ENCODE measurements at places on chromosomes 4 and X. TPM values are rescaled to one million over a fixed set of nuclear protein-coding genes. Genes with fewer than 3 reads are reported as not detected.
A peak's percentile ranks its signal among the peaks of the same experiment; 100 is the strongest.

- DNase-seq: no peak
These were observed 69.7 kb upstream of the NOCT start for GRCh38 chr4:138945840-138946239.

BMP3 gene
- total RNA-seq: not detected

TLR7 gene
- total RNA-seq: not detected

DNA sequence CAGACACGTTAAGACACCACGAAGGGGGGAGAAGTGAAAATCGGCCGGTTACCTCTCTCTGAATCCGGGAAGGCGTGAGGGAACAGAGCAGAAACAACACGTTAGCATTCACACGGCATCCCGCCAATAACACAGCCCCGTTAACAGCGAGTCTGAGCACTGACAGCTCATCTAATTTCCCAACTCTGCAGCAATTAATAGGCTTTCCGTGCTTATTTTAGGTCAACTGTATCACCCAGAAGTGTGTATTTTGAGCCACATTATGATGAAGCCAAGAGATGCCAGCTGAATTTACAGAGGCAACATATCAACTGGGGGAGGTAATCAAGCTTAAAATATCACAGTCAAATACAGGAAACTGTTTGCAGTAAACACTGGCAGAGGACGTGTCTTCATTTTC, 92.6 kb downstream of the NSUN7 start:
- DNase-seq: no peak

CENPVL2 gene
- total RNA-seq: not detected

- no peak for DNase-seq
These were observed 12.1 kb upstream of the TENM3 start for GRCh38 chr4:182231080-182231479.

- no peak for DNase-seq
These were observed 57.6 kb downstream of the SH3KBP1 start for GRCh38 chrX:19829814-19830213.

TCEAL6 gene
- not detected for total RNA-seq

- DNase-seq: no peak
These were observed 385.4 kb upstream of the MAD2L1 start for GRCh38 chr4:120452001-120452400.

DNA sequence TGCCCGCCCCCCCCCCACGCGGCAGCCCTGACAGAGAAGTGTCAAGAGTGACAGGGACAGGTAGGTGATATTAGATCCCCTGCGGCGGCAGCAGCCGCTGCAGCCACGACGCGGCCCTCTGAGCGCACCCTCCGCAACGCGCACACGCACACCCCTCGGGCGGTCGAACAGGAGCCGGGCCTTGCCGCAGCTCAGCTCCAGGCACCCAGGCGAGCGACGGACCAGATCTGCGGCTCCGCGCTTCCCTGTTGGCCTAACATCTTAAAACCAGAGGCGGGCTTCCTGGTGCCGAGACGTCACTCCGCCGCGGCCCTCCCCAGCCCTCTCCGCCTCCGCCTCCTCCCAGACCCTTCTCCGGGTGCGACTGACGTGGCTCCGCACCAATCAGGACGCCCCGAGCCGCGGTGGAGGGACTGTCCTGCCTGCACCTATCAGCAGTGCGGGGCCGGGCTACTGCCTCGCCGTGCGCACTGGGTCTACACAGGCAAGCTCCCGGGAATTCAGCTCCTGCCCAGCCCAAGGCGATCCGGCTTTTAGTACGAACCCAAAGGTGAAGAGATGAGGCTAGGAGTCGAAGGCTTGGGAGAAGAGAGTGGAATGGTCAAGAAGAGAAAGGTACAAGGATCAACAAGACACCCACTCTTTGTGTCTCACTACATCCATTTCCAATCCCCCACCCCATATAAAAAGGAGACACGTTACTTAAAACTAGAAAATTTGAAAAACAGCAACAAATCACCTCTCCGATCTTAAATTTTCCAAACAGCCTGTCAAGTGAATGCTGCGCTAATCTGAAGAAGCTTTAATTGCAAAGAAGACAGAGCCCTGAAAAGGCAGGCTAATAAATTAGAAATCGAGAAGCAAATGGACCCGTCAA, at the start of gene PITX2:
Gene PITX2, minus strand, starts transcription at position 237 of the 877 bp plus-strand sequence. CDS start 617 bp downstream, outside the sequence.
- DNase-seq: peak; percentile 71

- DNase-seq: no peak
These were observed 163.6 kb downstream of the FBXO8 start for GRCh38 chr4:174119830-174120229.

MAGEA12 gene
- not detected for total RNA-seq

DNA sequence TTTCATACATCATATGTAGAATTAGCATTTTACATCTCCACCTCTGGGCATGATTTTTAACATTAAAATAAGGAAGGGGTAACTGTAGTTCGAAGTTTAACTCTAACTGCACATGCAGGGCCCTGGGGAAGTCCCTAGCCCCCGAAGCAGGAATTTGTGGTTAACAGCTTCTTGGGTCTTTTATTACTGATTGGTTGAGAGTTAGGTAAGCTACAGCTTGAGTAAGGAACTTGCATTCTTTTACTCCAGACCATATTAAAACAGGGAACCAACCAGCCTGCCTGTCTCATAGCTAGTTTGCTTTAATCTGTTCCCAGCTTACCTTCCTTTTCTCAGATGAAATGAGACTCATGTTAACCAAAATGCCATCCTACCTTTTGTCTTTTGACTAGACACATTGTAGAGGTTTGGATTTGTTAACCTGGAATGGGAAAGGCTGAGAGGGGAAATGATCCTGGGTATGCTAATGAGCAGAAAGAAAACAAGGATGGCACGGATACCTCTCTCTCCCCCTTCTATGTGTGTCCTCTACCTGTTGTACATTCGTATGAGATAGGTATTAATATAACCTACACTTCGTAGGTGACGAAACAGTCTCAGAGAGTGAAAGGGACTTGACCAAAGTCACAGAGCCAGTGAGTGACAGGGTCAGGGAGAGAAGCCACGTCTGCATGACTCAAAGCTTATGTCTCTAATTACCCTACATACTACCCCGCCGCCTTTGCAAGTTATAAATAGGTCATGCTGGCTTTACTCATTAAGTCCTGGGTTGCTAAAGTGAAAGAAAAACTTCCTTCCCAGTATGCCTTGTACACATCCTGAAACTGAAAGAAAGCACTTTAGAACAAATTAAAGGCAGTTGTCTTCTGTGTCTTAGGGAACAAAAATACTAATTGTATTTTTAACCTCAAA, 119.5 kb upstream of the AFF2 start:
- no peak for DNase-seq

DIPK2B gene
- total RNA-seq: 3.6 TPM

DCAF4L1 gene
- total RNA-seq: 0.18 TPM

IL1RAPL2 gene
- not detected for total RNA-seq

ENPEP gene
- not detected for total RNA-seq

LRIT3 gene
- not detected for total RNA-seq

GRCh38 chr4:133581996-133582619, 433.0 kb downstream of the PCDH10 start:
- DNase-seq: no peak

MAGEC2 gene
- total RNA-seq: not detected

DNA sequence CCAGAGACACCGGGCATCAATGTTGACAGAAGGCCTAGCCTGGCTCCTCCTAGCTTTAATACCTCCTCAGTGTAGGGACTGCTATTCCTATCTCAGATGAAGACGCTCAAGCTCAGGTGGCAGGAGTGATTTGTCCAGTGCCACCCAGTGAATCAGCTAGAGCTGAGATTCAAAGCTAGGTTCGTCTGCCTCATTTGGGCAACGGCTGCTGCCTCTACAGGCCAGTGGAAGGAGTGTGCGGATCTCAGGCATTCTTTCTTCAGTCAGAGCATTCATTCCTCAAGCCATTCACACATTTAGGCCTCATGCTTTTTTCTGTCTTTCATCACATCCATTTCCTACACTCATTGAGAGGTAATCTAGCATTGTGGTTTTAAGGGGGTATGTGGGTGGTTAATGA, 7.3 kb downstream of the TSR2 start:
- DNase-seq: no peak

SPANXA1 gene
- total RNA-seq: not detected

DNA sequence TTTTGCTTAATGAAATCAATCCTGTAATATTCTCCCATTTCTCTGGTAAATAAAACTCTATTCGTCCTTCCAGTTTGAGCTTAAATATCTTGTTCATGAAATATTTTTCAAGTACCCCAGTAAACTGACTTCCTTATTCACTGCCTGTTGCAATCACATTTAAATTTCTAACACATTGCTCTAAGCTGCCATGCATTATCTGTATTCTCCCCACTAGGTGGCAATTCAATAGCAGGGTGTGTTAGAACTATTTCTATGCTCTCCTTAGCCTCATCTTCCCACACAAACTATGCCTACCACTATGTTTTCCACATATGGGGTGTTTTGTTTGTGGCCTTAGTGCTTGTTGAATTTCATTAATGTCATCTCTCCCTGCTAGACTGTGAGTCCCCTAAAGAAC, 377.1 kb upstream of the HS3ST1 start:
- DNase-seq: peak; percentile 57

PNMA5 gene
- not detected for total RNA-seq

DNA sequence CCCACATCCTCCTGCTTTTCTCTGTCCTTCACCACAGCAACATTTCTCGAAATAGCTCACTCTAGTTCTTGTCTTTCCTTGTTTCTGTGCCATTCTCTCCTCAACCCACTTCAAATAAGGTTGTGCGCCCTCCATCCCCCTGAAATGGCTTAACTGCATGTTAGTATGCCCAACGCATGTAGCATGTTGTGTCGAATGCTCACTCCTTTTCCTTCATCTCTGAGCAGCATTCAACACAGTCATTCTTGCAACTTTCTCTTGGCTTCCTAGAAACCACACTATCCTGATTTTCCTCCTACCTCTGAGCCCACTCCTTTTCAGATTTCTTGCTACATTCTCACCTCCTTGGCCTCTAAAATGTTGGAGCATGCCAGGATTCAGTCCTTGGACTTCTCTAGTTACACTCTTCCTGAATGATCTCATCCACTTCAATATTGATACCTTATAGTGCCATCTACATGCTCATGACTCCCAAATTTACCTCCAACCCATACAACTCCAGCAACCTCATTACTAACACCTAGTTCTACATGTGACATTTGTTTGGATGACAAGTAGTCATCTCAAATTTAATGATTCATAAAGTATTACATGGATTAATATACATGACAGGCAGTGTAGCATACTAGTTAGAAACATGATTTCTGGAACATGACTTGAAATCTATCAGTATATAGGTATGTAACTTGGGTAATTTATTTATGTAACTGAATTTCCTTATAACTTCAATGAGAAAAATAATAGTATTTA, 22.3 kb downstream of the RBMX start:
- DNase-seq: no peak

GAGE12H gene
- total RNA-seq: not detected

ADGRG2 gene
- not detected for total RNA-seq

- DNase-seq: no peak
These were observed 123.5 kb downstream of the ZNF827 start for GRCh38 chr4:145815027-145815612.

DNA sequence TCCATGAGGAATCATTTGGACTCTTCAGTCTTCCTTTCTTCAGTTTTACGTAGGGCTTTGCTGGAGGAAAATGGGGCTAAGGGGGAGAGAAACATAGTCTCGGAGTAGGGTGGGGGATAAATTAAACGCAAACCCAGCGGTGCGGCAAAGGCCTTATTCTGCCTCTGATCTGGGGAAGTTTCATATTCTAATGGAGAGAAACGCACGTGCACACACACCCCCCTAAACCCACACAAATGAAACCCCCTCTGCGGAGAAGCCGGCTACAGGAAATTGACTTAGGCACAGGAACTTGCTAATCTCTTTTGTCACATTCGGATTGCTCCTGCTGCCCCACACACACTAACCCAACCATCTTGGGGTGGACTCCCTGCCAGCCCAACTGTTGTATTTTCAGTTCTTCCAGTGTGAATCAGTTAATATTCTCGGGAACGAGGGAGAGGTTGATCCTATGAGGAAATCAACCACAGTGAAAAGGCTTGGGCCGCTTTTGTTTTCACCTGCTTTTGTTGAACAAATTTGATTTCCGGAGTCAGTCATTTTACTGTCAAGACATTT, at the start of gene RHOH:
Gene RHOH, plus strand, starts transcription at position 308 of the 558 bp plus-strand sequence. CDS start 46,356 bp downstream, outside the sequence.
- DNase-seq: no peak

KLHL4 gene
- 34.6 TPM for total RNA-seq

GRCh38 chr4:2259541-2260343, 2.2 kb downstream of the MXD4 start:
- no peak for DNase-seq

- DNase-seq: no peak
These were observed 95.8 kb downstream of the RNF150 start for GRCh38 chr4:141037446-141037845.

GRCh38 chr4:157080605-157081004, 4.7 kb downstream of the GLRB start:
- no peak for DNase-seq

- DNase-seq: no peak
These were observed 37.4 kb upstream of the RXFP1 start for GRCh38 chr4:158484173-158484885.

DNA sequence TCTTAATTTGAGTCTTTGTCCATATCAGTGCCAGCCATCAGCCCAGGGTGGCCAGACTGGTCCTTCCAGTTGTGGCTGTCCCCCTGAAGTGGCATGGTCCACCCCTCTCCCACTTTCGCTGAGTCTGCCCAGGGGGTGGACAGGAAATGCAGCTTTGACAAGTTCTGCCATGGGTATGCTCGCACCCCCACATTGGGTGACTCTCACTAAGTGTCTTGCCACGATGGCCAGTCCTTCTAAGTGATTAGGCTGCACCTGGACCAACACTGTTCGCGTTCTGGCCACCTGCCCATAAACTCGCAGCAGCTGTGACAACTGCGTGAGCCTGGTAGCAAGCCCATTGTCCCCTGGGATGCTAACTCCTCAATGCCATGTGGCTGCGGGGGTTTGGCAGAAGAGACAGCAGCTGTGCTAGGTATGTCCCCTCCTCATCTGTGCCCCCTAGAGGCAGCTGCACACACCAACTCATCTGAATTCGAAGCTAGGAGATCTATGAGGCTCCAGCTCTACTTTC, 10.0 kb upstream of the LNX1 start:
- no peak for DNase-seq

- no peak for DNase-seq
These were observed 63.9 kb downstream of the TRMT44 start for GRCh38 chr4:8504279-8505007.

- DNase-seq: no peak
These were observed 36.7 kb upstream of the PAGE4 start for GRCh38 chrX:49792376-49792775.

DNA sequence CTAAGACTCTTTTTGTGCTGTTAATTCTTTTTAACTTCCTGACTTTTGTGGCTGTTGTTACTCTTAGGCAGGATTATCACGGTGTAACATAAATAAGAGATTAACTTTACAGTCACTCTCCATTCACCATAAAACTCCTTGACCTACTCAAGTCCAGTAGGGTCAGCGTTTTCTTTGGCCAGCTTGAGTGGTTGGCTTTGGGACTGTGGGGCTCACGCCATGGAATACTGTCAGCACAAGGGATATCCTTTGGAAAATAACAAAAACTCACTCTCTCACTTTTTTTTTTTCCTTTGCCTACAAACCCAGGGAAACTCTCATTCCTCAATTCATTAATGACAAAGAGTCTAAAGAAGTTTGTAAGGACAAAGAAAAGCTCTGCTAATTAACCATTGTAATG, 89.4 kb upstream of the TLL1 start:
- DNase-seq: no peak

- no peak for DNase-seq
These were observed 86.8 kb downstream of the ABLIM2 start for GRCh38 chr4:8071766-8072165.

PAGE4 gene
- not detected for total RNA-seq

Data from pulmonary artery endothelial cell (primary cell).